ENCODE measurements at places on chromosomes 6 and 20.

DNA sequence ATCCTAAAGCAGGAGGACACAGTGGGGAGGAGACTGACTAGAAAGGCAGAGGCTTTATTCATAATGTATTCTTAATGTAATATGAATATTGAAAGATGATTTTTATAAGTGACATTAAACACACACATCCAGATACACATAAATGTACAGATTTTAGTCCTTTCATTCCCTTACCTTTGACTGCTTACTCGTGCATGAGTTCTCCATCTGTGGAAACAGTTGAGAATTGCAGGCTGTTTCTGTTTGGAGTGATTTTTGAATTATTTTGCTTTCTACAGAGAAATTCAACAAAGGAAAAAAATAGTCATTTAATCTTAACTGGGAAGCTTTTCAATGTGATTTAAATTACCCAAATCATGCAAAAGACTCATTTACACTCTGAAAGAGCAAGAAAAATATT lies 136.5 kb downstream of the RIMS1 start:
- no peak for DNase-seq

DNA sequence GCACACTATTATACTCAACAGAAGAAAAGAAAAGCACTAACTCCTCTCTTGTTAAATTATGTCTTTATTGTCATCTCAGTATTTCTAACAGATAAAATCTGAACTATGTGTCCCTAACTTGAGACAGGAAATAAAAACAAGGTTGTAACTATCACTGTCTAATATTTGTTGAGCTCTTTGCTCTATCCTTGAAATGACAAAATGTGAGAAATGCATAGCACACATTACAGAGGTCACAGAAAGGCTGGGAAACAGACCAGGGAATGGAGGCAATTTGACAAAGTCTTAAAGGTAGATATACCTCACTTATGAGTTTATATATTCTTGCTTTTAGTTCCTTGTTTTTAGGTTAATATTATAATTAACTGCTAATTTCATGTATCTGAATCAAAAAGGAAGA lies 102.4 kb upstream of the MAP7 start:
- no peak for DNase-seq

DNA sequence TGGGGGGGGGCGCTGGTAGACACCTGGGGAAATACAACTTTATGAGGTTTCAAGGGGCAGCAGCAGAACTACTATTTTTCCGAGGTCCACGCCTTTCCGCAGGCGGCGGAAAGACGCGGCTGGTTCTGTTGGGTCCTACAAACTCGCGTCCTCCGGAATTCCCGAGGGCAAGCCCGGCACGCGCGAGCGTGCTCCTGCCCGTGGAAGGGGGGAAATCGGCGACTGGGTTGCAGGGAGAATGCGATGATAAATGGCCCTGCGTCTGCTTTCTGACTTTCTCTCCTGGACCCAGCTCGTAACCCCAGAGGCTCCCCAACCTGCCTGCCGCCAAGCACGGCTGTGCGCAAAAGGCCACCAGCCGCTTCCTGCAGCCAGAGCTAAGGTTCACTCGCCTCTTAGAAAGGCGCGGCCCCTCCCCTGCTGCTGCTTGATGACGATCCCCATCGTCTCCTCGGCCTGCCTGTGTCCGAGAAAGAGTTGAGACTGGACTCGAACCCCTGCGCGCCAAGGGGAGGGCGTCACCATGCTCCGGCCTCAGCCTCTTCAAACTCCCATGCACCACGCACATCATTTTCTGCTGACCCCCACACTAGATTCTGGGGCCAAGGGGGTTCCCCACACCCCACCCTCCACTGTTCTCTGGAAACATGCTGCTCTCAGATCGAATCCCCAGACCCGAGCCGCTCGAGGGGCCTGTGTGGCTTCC lies 6.7 kb downstream of the FOXA2 start:
- DNase-seq: no peak

GRCh38 chr20:25499855-25500434 lies 85.4 kb downstream of the NINL start:
- DNase-seq: no peak

- no peak for DNase-seq
Measured at GRCh38 chr20:47805951-47806350, 20.7 kb upstream of the SULF2 start.

DNA sequence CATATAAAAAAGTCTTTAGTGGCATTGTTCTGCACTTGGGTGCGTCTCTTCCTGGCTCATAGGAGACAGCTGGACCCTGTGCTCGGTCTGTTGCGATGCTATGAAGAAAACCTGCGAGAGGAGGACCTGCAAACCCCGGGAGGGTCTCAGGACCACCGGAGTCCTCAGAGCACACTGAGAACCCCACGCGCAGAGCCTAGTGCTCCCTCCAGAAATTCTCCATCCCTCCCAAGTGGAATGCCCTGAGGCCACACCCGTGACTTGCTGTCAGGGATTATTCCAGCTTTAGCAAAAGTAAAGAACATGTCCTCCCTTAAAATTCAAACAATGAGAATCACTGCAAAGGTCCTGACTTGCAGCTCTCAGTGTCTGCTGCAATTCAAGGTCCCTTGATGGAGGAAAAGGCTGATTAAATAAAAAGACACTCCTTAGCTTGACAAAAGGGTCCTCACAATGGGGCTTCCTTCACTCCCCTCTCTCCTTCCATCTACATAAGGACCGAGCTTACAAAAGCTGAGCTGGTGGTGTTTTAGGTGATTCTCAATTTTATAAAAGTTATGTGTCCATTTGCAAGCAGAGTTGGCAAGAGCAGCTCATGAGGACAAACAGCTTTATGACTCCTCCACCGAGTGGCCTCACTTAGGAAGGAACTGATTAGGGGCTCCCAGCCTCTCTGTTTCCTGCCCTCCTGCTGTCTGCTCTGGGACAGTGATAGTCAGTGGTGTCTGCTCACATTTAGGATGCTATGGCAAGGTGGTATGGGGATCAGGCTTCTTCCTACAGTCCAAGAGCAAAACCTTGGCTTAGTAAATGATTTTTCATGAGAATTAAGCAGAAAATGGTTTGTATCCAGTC lies 97.0 kb downstream of the RAMACL start:
- no peak for DNase-seq

DNA sequence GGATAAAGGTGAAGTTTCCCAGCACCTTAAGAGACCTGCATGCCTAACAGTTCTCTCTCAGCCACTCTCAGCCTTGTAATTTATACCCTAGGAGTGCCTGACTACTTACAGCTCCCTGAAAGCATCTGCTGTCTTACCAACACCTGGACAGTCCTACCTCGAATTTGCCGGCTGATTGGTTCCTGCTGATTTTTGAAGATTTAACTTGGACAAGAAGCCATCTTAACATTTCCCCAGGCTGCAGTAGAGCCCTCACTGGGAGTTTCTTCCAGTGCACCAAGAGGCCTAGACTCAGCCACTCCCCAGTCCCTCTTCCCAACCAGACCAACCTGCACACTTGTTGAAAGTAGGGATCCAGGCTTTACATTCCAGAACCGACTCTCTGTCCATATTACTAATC lies 174.5 kb downstream of the LINC00237 start:
- no peak for DNase-seq

GRCh38 chr6:167736486-167737204 lies 90.1 kb upstream of the AFDN start:
- DNase-seq: no peak

DNA sequence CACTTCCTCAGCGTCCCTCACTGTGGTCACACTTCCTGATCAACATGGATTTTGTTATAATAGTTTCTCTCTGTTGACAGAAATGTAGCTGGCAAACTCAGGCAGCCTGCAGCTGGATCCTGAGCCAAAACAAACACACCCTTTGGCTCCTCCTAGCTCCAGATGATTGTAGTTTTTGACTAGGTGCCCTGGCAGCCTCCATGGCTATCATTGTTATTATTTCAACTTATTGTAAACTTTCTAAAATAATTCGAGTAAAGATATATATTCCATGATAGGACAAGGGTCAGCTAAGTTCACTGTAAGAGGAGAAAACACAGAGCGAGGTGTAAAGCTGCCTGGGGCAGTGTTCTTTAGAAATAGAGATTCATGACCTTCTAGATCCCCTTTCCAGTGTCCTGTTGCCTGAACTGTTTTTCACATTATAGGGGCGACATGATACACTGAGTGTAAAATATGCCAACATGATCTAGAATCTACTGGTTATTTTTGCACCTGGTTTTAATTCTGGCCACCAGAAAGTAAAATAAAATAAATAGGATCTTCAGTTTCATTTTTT lies 98.2 kb upstream of the HDGFL1 start:
- peak; percentile 27 for DNase-seq

GRCh38 chr6:110356778-110357177 lies 1.4 kb downstream of the METTL24 start:
- DNase-seq: no peak
